ENCODE measurements at places on chromosomes 5 and 9.

DNA sequence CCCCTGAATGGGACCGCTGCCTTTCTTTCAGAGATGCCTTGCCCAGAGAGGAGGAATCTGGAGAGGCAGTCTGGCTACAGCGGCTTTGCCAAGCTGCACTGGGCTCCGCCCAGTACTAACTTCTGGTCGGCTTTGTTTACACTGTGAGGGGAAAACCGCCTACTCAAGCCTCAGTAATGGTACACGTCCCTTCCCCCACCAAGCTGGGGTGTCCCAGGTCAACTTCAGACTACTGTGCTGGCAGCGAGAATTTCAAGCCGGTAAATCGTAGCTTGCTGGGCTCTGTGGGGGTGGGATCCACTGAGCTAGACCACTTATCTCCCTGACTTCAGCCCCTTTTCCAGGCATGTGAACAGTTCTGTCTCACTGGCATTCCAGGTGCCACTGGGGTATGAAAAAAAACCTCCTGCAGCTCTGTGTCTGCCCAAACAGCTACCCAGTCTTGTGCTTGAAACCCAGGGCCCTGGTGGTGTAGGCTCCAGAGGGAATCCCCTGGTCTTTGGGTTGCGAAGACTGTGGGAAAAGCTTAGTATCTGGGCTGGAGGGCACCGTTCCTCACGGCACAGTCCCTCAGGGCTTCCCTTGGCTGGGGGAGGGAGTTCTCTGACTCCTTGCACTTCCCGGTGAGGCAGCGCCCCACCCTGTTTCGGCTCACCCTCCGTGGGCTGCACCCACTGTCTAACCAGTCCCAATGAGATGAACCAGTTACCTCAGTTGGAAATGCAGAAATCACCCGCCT is 171.2 kb downstream of the CWC27 start:
- no peak for DNase-seq

- no peak for DNase-seq
Measured at GRCh38 chr5:141947316-141947715, 10.7 kb downstream of the PCDH12 start.

DNA sequence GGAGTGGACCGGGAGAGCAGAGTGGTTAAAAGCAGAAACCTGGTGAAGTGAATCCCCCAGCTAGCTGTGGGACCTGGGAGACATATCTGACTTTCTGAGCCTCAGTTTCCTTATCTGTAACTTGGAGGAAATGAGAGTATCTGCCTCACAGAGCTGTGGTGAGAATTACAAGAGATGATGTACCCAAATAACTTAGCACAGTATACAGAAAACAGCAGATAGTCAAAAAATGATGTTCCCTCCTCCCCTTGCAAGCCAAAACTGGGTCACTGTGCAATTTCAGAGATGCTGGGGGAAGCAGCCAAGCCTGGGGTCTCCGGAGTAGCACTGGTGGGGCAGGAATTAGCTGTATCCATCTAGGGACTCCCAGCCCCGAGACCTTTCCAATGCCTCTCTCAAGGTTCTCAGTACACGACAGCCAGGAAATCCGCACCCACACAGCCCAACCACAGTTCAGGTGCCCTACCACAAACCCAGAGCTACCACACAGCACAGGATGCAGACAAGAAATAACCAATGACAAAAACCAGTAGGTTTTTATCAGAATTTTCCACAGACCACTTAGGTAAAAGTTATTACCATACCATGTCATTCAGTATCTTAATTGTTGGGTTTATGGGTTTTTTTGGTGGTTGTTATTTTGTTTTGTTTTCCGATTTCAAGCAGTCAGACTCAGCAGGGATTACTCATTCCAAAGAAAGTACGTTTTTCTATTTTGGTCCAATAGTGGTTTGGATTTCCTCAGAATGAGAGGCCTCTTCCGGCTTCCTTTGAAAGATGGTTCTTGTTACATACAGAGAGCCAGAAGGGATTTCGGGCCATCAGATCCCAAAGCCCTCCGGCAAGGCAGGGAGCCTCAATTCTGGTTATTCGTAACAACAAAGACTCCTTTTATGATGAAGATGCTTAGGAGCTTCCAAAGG is 4.9 kb upstream of the HRH2 start:
- DNase-seq: peak; percentile 64

- DNase-seq: no peak
Measured at GRCh38 chr5:146717951-146718350, 160.6 kb downstream of the PPP2R2B start.

DNA sequence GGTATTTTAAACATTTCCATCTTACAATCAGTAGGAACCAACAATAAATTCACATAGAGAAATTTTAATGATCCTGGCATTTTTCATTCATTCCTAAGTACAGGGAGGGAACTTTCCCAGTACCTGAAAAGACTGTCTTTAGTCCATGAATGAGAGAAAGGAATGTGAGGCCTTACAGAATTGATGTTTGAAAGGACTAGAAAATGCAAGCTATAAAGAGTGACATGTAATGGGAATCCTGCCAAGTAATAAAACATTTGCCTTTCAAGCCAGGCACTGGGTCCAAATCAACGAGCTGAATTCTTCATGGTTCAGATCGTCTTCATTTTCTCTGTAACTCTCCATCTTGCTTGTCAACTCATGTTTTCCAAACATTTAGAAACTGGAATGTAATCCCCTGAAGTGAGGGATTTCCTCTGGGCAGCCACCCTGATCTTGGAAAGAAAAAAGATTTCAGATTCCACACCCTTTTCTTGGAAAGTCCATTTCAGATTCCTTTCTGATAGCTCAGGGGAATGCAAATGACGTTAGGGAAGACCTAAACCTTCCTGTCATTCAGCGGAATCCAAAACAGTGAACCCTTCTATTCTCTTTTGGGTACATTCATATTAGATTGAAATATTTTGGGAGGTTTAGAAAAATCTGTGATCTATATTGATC is 315.8 kb downstream of the SH3GL2 start:
- DNase-seq: no peak

GRCh38 chr5:79202076-79202475 is 33.9 kb upstream of the JMY start:
- no peak for DNase-seq

DNA sequence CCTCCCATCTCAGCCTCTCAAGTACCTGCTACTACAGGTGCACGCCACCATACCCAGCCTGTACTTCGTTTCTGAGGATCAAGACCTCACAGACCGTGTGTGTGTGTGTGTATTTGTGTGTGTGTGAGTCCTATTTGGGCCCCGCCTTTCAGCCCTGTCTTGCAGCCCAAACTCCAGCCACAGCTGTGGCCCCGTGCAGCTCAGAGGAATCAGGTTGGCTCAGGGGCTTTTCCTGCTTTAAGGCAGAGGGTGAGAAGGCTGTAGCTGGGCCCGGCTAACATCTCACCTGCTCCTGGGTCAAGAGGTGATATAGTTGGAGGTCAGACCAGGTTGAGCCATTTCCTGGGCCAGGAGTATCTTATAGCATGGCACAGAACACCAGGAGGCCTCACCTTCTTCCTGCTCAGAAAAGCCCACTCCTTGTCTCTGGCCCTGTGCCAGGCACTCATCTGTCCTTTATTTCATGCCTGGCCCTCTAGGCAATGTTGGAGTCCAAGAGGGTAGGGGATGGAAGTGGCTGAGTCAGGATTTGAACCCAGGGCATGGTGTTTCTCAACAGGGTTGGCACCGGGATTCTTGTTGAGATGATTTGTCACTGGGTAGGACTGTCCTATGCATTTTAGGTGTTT is 1.6 kb upstream of the PHYKPL start:
- DNase-seq: no peak

Data from stimulated activated CD4-positive, alpha-beta T cell treated with anti-CD3 and anti-CD28 coated beads, Interleukin-2, amount 100 ng/mL, for 48 hours (primary cell).